ENCODE measurements at places on chromosomes 13 and 19.

DNA sequence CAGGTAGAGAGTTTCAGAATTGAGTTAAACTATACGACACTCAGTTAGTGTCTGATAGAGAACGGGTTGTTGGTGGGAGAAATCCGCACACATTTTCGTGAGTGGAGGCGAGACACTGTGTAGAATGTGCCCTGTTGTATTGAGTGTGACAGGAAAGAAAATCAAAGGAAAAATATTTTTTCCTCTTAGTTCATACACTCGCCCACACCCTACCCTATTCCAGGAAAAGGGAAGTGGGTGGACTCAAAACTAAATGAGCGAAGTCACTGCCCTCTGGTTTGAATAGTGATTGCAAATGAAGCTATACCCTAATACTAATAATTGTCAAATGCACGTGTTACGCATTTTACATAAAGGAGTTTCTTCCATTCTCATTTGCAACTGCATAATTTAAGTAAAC, 2.0 kb downstream of the ZNF347 start:
- DNase-seq, result no peak

GRCh38 chr13:73403355-73404120, 344.7 kb downstream of the KLF5 start:
- no peak for DNase-seq

- no peak for DNase-seq
Observed at GRCh38 chr19:16946951-16947940, 58.4 kb downstream of the F2RL3 start.

DNA sequence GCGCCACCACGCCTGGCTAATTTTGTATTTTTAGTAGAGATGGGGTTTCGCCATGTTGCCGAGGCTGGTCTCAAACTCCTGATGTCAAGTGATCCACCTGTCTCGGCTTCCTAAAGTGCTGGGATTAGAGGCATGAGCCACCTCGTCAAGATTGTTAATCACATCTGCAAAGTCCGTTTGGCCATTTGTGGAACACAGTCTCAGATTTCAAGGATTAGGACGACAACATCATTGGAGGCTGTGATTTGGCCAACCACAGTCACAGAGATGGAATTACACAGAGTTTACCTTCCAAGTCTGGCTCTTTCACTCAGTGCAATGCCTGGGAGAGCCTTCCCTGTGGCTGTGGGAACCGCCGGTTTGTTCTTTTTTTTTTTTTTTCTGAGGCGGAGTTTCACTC, 17.8 kb downstream of the SULT2B1 start:
- peak; percentile 47 for DNase-seq

- DNase-seq, result no peak
Observed at GRCh38 chr13:113152691-113152983, 5.8 kb upstream of the PROZ start.

- no peak for DNase-seq
Observed at GRCh38 chr13:45048890-45049407, 59.6 kb downstream of the GPALPP1 start.

GRCh38 chr13:35978607-35979316, 152.4 kb downstream of the DCLK1 start:
- DNase-seq, result peak; percentile 24

DNA sequence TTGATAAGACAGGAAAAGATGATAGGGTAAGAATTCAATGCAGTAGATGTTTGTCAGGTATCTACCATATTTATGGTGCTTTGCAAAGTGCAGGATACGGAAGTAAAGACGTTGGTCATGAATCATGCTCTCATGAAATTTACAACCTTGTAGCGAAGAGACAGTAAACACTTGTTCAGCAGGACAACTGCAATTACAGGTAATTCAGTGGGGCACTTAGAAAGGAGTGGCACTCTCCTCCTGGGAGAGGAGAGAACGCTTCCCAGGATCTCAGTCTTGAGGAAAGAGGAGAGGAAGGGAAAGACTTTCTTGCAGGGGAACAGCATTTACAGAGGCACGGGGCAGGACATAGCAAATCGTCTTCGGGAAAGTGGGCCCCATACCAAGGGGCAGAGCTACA, 46.4 kb downstream of the SOX1 start:
- no peak for DNase-seq

GRCh38 chr13:107438251-107438650, 777.1 kb downstream of the LIG4 start:
- DNase-seq, result no peak

DNA sequence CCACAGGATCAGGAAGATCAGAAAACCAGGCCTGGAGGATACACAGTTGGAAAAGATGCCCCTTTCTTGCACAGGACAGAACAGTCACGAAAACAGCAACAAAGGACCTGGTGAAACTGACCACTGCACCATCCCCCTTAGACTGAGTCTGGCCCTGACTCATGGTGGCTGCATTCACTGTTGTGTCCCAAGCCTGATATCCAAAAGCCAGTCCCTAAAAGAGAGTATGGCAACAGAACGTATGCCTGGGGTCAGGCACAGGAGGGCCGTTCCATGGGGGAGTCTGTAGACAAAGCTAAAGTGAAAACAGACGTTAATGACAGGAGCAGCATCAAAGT, 301.1 kb upstream of the NBEA start:
- DNase-seq, result no peak

DNA sequence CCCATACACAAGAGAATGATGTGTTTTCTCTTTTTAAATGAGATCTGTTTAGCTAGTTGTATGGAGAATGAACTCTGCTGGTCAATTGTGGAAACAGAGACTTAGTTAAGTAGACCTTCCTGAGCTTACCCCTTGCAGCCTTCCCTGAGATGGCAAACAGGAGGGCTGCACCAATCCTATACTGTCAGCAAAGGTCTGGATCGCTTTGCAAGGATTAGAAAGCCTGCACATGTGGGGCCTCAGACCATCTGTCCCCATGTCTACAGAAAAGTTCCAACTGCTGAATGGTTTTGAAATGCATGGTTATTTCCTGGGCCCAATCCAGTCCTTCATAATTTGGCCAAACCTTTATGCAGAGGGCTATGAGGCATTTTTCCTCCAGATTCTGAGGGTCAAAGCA, 183.9 kb upstream of the SLC10A2 start:
- DNase-seq, result no peak

DNA sequence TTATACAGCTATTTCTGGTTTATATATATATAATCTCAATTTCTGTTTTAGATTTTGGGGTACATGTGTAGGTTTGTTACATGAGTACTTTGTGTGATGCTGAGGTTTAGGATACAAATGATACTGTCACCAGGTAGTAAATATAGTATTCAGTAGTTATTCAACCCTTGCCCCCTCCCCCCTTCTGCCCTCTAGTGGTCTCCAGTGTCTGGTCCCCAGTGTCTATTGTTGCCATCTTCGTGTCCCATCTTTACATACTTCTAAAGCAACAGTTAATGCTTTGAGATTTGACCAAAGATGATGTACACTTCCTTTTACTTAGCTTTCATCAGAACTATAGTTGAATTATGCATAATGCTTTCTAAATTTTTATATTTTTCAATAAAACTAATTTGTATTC, 1623.4 kb upstream of the PRR20A start:
- DNase-seq, result no peak

Measured in HCEC 1CT (cell line).